ENCODE measurements at places on chromosomes 5 and 9.

DNA sequence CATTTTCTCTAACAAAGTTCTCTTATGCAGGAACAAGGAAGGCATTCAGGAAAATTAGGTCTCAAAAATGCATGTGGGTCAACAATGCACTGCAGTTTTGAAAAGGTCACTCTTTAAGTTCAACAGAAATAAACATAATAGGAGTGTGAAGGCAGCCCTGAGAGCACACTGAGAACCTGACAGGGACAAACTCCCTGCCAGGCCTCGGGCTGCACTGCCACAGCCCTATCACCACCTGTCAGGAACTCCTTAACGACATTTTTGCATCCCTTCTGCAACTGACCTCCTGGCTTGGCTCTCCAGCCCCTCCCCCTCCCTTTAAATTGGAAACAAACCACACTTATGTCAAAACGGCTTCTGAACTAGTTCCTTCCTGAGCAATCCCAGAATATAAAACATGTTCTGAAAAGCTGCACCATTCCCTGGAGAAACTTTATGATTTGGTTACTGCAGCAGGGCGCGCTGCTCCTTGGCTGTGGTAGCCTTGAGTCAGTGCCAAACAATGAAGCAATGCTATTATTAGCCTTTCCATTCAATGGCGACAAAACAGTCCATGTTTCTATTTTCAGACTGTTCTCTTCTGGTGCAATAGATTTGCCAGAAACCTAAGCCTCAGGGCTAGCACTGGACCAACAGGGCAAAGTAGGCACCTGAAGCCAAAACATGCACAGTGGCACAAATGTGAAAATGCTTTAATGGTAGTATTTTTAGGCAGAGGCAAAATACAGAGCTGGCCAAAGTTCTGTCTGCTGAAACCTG is 160.1 kb upstream of the ZNF608 start:
- no peak for DNase-seq

- DNase-seq: no peak
Measured at GRCh38 chr9:121814594-121814993, 163.2 kb downstream of the DAB2IP start.

DNA sequence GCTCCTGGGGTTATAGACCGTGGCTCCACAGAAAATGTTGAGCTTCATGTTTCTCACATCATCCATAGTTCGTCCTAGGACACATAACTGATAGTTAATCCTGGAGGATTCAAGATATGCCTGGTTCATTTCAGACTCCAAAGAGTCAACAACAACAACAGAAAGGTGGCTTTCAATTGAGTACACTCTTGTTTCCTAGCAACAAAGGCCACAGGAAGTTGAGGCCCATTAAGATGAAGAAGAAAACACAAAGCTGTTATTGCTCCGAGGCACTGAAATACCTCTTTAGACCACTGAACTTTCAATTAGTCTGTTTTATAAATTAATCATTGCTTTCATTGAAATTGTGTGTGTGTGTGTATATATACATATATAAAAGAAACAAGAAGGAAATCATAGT is 154.5 kb downstream of the YIPF5 start:
- no peak for DNase-seq

DNA sequence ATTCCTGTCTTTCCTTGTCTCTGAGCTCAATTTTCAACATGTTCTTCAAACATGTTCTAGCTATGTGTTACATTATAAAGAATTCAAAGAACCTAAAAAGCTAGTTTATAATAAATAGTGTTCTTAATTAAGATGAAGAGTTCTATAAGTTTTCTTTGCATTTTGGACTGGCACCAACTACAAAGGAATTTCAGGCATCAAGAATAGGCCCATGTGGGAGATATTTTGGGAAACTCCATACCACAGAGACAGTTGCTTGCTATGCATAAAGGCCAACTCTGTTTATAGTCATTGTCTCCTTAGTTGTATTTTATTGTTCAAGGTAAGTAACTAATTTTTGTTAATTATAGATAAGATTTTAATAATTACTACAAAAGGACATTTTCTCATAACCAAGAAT is 4.5 kb downstream of the SLF1 start:
- no peak for DNase-seq

DNA sequence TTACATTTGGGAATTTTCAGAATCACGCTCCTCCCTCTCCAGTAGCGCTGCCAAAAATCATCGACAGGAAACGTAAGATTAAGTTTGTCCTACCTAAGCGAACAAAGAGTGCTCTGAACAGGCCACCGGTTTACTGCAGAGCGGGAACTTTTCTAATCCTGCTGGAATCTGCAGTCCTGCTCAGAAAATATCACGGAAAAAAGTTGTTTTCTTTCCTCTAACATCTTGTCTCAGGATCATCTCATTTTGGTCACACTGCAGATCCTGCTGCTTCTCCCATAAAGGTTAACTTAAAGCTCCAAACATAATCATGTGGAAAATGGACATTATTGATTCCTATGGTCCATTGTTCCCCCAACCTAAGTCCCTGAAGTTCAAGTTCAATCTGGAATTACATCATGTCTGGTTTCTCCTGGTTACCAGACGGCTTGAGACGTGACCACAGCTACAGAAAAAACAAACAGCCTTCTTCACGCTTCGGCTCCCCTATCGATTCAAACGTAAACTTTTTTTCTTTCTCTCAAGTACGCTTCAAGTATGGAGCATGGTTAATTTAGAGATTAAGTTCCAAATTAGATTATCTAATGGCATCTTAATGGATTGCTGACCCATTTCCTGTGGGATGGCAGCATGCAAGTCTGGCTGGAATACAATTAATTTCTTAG is 217.6 kb downstream of the NFIB start:
- DNase-seq: no peak

DNA sequence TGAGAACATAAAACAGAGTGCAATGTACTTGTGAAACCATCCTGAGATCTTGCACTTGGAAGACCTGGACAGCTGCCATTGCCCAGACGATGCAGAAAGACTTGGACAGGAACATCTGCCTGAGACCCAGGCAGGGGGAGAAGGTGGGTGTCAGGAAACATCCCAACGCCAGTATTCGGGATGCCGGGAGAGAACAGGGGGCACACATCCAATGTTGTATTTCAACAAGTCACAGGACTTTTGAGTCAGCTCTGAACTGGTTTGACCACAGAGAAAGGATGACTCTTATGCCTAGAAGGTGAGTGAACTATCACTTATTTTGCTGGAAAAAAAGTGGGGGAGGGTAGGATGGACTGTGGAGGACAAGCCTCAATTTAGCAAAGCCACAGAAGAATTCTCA is 124.6 kb downstream of the ROR2 start:
- DNase-seq: no peak

GRCh38 chr5:84682531-84682930 is 297.9 kb upstream of the EDIL3 start:
- DNase-seq: no peak

- no peak for DNase-seq
Measured at GRCh38 chr5:155699385-155699784, 627.6 kb upstream of the SGCD start.

- DNase-seq: peak; percentile 57
Measured at GRCh38 chr9:134455934-134456755, 129.9 kb downstream of the RXRA start.

DNA sequence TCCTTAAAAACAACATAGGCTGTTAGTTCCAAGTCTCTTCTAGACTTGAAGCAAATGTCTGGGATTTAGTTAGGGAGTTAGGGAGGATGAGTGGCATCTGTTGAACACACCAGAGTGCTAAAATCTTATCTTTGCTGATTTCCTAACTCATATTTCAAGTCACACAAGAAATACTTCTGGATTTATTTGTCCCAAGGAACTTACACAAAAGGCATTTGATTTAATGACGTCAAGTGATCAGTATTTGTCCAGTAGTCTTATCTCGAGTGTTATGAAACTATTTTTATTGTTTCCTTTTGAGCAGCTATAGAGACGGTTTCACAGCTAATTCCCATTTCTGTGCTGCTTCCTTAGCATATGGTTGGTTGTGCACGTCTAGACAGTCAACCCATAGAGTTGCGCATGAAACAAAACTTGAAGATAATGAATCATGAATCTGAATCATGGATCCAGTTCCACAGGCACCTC is 140.5 kb upstream of the TUT7 start:
- DNase-seq: no peak

DNA sequence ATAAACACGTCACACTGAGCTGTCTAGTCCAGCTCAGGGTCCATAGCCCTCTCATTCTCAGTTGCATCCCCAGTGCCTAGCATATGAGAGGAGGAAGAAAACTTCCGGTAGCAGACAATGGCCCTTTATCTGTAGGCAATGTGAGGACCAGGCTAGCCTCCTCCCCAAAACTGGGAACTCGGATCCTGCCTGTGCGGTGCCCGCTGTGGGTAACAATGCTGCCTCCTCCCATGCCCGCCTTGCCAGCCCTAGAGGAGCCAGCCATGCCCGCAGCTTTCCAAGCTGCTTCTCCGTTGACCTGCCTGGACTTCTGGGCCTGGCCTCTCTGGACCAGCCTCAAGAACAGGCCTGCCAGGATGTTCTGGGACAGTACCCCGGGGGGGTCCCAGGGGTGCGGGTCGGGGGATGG is 74.6 kb upstream of the ORM1 start:
- DNase-seq: no peak

- no peak for DNase-seq
Measured at GRCh38 chr5:172371684-172372083, 82.6 kb downstream of the SH3PXD2B start.

GRCh38 chr9:16255217-16255616 is 615.3 kb downstream of the BNC2 start:
- DNase-seq: no peak

GRCh38 chr5:16418471-16418922 is 47.1 kb downstream of the ZNF622 start:
- no peak for DNase-seq

- DNase-seq: no peak
Measured at GRCh38 chr9:20914556-20914955, 116.9 kb downstream of the HACD4 start.

- no peak for DNase-seq
Measured at GRCh38 chr5:152464048-152464447, 59.0 kb upstream of the NMUR2 start.

DNA sequence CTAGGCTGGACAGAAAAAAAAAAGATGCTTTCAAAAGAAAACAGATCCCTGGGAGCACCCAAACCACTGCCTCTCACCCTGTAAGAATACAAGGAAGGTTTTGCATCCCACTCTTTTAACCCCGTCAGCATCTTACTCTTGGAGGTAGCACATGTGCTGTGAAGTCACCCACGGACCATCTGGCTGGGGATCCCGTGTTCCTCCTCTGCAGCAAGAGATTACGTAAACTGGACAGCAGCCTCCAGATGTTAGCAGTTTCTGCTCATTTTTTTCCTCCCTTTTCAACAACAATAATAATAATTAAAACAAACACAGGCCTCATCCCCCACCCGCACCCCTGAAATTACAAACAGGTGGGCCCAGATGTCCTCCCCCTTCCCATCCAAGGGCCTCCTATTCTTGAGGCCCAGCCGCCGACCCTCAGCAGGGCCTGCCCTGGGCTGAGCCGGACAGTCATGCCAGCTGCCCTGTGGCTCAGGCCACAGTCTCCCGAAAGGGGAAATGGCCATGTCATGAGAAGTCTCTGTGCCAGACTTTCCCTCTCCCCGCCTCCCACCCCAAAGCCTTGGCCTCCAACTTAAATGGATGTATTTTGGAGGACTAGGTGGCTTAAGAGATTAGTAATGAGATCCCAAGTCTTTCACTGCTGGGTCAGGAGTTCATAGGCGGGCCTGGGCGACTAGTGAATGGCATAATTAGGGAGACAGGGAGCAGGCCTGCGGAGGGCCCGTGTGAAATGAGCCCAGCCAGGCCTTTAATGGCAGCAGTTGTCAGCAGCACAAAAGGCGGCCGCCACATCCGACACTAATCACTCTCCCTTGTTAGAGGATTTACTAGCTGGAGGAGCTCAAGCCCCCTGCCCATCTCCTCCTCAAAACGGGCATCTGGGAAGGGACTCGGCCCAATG is 165.1 kb downstream of the PAPPA start:
- no peak for DNase-seq

DNA sequence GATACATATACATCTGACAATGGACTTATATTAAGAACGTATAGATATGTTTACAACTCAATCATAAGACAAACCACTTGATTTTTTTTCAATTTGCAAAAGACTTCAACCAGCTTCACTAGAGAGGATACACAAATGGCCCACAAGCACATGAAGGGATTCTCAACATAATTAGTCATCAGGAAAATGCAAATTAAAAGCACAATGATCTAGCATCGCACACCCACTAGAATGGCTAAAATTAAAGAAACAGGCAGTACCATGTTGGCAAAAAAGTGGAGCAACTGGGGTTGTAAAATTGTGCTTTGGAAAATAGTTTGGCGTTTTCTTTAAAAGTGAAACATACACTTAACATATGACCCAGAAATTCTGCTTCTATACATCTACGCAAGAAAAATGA is 80.0 kb upstream of the TRIO start:
- no peak for DNase-seq

DNA sequence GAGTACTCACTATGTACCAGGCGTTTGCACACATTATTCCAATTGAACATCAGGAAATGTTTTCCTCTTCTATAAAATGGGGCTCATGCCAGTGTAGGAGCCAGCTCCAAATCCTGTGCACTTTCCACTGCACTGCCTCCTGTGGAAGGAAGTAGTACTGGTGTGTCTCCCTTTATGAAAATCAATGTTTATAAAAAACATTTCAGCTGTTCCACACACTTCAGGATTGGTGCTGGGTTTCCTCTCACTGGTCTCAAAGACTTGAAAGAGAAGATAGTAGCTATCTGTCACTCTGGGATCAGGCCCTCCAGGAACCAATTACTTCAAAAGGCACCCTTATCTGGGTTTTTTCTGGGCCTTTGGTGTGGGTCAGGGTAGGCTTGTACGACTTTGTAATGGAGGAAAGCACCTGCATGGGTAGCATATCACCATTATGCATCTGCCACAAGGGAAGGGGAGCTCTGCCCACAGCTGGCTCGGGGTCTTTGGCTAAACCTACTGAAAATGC is 32.5 kb downstream of the RAB14 start:
- no peak for DNase-seq

DNA sequence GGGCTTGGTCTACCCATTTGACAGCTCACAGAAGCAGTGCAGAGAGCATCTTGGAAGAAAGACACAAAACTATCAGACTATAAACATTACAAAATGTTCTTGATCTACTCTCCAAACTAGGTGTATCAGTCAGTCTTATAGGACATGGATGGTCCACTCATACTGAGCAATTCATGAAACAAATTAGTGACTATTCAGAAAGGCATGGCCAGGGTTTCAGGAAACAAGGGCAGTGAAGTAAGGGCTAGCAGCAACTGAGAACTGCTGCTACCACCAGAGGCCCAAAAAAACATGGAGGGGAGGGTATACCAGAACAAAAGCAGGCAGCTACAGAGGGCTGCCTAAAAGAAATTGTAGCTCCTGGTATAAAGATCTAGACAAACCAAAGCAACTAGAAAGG is 287.0 kb downstream of the PIK3R1 start:
- DNase-seq: no peak
